DMS53 (cell line): ENCODE measurements at places on chromosomes 1 and 21.

- DNase-seq = no peak
Measured at GRCh38 chr21:45528981-45529784, 13.1 kb downstream of the SLC19A1 start.

DNA sequence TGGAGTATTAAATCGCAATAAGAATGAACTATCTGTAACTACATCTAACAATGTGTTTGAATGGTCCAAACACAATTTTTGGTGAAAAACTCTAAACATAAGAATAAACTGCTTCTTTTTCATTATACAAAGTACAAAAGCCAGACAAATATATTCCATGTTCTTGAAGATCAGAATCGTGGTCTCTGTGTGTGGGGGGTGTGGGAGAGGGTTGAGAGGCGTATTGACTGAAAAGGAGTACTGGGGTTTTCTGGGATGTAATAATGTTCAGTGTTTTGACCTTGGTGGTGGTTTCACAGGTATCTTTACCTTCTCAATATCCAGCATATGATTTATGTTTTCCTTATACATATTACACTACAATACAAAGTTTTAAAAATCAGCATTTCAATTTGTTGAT lies 764 bp upstream of the CFH start:
- DNase-seq = no peak

DNA sequence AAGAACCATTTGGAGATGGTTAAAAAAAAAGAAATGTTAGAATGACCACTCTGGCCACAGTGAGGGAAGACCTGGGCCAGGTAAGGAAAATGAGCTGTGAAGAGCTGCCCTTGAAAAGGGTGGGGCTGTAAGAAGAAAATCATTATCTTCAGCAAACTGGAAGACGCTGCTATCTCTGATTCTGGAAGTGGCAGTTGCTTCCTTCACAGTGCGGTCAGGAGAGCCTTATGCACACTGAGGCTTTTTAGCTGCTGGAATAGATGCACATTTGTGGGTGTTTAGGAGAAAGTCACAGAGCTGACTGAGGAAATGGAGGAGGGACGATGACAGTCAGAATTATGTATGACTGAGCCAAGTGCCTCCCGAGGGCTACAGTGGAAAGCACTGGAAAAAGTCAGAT lies 91.6 kb downstream of the TBX19 start:
- no peak for DNase-seq

GRCh38 chr1:22888320-22889075 lies 84.2 kb downstream of the LACTBL1 start:
- peak; percentile 15 for DNase-seq
